CD4-positive, alpha-beta T cell (primary cell): ENCODE measurements at places on chromosomes 5 and 9.

DNA sequence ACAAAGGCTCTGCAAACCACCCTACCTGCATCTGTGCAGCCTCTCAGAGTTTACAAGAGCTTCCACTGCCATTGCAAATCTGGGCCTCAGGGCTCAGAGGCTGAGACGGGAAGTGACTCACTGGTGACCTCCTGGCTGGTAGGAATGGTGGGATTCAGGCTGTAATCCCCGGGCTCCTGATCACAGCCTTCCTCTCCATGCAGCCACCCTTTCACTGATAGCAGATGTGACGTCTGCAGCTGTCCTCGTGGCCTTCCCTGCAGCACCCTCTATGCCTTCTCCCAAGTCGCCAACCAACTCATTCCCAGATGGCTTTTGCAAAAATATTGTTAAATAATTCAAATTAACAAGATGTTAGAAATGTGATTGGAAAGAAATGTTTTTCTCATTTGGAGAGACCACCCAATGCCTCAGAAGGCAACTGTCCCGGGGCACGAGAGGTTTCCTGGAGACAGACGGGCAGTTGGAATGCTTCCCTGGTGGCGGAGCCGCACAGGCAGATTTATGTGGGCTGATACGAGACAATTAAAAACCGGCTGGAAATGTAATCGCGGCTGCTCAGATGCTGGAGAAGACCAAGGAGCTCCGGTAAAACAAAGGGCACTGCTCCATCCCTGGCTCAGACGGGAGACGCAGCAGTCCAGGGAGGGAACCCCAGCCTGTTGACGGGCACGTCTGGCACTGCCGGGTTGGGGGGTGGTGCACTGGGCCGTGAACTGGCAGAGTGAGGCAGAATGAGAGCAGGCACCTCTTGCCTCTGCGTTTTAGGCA lies 34.4 kb upstream of the SLC25A51 start:
- DNase-seq = no peak

DNA sequence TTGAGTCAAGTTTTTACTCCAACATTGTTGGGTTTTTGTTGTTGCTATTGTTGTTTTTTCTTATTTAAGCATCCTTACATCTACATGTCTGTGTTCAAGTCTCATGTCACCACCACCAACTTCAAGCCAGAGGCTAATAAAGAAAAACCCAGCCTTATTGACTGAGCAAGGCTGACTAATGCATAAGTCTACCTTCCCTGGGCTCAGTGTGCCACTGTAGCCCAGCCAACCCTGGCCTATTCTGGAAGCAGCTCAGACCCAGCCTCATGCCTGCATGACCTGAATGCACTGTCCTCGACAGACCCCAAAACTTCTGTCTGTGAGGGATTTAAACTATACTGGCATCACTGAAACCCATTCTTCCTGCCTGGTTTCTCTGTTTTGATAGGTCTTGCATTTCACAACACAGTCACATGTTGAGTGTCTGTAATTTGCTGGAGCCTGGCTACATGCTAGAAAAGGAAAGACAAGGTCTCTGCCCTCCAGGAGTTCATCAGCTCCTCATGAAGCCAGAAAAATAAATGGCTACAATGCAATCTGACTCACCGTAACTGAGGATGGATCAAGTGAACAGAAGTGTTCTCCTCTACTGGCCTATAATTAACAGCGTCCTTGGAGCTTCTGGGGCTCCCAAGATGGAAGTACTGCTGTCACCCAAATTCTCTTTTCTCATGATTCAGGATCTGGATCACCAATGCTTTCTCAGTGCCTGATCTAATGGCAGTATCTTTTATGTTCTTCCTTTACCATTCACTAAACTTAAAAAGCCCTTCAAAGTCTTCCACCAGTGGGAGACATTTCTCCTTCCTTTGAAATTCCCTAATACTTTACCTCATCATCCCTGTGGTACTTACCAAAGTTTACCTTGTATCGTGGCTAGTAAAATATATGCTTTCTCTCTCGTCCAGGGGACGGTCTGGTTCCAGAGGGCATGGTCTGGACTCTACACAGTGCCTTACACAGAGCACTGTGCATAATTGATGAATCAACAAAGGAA lies 103.9 kb upstream of the IFNE start:
- DNase-seq = no peak

DNA sequence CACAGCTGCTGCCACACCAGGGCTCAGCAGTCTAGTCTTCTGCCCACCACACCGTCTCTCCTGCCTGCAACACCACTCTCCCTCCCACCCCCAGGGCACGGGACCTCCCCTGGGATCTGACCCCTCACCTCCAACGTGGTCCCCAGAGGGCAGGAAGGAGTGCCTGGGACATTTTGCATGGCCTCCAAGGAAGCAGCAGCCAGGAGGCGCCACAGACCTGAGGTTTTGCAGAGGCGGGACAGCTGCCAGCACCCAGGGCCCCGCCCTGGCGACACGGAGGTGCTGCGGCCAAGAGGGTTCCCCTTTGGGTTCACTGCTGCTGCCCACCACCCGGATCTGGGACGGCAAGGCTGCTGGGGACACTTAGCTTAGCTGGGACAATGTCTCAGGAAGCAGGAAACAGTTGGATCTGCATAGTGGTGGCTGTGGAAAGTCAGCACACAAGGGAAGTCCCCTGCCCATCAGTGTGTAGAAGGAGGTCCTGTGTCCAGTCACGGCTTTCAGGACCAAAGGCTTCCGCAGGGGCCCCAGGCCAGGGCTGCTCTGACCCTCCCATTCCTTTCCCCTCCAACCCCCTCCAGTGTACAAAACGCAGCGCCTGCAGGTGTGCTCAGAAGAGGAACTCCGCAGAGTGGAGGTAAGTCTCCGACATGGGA lies 13.8 kb downstream of the PROP1 start:
- DNase-seq = peak; percentile 14

DNA sequence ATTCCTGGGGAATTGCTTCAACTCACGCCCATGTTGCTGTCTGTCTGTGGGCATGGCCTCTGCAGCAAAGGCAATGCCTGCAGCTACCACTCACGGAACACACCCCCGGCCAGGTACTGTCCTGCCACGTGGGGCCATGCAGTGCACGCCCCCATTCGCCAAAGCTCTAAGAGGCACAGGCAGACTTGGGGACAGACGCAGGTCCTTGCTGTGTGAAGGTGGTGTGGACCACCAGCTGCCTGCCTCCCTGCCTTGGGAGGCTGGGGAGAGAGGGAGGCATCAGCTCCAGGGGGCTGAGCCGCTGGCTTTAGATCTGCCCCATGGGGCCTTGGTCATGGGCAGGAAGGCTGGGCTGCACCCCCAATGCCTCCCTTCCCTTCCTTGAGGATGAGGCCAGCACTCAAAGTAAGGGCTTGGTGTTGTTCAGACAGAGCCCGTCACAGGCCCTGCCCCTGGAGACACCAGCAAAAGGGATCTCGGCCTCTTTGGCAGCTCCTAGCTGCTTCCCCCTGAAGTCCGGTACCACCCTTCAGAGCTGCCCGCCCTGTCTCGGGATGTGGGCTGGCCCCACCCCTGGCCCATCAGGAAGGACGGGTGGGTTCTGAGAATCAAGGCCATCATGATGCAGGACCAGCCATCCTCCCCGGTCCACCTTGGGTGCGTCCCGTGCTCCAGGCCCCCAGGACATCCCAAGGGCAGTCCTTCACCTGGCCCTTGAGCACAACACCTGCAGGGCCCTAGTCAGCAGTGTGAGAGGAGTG lies 2.3 kb downstream of the GRIN1 start:
- no peak for DNase-seq

- DNase-seq = no peak
Observed at GRCh38 chr5:132294728-132295504, 722 bp downstream of the SLC22A4 start.

DNA sequence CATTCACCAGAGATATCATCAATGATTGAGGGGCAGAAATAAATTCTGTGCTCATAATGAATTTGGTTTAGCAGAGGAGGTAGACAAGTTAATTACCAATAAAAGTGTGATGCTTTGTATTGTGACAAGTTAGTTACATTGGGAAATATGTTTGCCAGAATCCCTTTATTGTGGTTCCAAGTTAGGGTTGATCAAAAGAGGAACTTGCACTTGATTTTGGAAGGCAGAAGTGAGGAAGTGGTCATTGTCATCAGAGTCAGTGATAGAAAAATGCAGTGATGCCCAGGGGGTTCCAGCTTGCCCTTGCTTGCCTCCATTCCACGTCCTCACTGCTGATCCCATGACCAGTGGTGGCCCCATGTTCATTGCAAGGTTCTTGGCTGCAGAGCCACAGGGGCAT lies 69.7 kb downstream of the SVEP1 start:
- DNase-seq = no peak

- no peak for DNase-seq
Observed at GRCh38 chr5:161077936-161078545, 226.0 kb upstream of the ATP10B start.

- no peak for DNase-seq
Observed at GRCh38 chr9:135712613-135713295, 10.8 kb downstream of the KCNT1 start.

DNA sequence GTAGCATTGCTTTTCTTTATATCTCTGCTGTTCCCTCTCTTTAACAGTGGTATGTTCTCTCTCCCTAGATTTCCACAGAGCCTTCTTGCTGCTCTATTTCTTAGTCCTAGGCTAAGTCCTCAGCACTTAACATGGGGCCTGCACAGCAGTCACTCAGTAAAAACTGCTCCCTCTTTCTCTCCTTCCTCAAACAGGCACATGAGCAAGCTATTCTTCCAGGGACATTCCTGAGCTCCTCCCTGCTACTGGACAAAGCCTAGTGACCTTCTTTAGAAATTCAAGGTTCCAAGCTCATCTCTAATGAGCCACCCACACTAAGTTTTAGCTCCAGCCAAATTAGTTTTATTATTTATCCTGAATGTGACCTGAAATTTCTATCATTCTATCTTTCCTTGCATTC lies 39.5 kb downstream of the TRIM32 start:
- DNase-seq = no peak

DNA sequence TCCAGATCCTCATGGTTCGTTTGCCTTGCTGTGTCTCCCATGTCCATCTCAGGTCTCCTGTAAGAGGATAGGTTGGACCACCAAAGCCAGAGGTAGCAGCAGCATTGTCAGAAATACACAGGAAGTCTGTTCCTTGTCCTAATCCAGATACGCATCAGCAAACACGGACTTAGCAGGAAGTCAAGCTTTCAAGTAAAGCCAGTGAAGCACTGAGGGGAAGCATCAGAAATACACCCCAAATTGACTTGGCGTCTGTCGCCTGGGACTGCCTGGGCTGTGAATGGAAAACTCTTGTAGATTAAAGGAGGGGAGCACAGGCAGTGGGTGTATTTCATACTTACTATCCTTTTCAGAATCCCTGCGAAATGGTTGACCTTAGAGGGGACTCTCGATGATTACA lies 171.3 kb downstream of the PSAT1 start:
- no peak for DNase-seq

DNA sequence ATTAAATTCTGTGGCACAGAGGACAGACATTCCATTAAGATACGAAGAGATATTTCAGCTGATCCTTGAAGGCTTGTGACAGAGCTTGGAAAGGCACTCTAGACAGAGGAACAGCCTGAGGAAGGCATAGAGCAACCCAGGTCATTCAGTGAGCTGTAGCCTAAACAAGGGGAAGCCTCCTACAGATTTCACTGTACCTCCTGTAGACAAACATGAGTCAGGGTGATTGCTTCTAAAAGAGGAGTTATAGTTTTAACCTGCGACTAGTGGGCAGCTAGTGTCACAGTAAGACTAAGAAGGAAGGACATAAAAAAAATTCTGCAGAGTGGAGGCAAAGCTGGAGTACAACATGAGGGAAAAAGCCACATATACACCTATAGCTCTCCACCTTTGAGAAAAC lies 43.5 kb upstream of the ANKDD1B start:
- no peak for DNase-seq

- DNase-seq = no peak
Observed at GRCh38 chr5:113036321-113036720, 59.7 kb downstream of the DCP2 start.
